Right ventricle myocardium superior (tissue), 1 donor: ENCODE measurements at places on chromosomes 1 and 21.

- no peak for DNase-seq
Measured at GRCh38 chr1:34520111-34520510, 234.7 kb upstream of the GJB5 start.

- DNase-seq: no peak
Measured at GRCh38 chr1:196180847-196181593, 427.2 kb downstream of the KCNT2 start.

- no peak for DNase-seq
Measured at GRCh38 chr1:187157552-187157951, 328.8 kb downstream of the PLA2G4A start.

DNA sequence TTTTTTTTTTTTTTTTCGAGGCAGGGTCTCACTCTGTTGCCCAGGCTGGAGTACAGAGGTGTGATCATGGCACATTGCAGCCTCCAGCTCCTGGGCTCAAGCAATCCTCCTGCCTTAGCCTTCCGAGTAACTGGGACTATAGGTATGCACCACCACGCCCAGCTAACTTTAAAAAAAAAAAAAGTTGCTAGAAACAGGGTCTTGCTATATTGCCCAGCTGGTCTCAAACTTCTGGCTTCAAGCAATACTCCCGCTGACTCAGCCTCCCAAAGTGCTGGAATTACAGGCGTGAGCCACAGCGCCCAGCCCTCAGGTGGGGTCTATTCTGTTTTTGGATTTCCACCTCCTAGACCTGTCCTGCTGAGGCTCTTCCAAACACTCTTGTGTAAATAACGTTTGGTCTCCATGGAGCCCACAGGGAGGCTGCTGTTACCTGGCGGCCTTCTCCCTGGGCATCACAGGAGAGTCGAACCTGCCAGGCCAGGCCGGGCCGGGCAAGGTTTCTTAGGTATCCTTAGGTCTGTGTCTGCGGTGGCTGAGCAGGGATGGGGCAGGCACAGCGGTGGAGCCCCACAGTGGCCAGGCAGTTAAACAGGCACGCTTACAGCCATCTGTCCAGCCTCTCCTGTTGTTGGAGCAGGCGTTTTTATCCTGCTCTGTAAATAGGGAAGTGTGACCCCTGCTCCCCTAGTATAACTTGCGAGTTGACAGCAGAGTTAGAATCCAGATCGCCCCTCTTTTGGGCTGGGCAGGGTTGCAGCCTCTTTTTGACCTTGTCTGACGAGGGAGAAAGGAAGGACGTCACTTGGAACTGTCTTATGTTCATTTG, 18.8 kb downstream of the PLEKHM2 start:
- DNase-seq: no peak

DNA sequence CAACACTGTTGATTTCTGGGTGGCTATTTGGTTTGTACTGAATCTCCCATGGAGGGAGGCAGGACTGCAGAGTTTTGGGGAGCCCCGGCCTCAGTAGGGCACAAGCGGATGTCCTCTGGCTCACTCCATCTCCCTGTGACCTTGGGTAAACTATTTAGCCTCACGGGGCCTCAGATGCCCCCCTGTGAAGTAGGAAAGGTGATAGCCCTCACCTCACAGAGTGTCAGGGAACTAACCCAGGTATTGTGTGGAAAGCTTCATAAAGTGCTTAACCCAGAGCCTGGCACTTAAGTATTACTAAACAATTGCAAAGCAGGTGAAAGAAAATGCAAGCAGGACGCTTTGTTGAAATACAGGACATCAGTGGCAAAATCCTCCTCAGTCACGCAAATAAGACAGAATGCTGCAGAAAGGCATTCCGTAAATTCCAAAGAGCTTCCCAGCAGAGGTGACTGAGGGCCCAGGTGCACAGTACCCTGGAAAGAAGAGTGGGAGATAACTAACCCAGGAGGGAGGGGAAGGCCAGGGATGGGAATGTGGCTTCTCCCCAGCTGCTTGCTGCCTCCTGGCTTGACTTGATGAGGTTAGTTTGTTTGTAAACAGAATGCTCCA, 436.3 kb downstream of the PRDM2 start:
- no peak for DNase-seq

DNA sequence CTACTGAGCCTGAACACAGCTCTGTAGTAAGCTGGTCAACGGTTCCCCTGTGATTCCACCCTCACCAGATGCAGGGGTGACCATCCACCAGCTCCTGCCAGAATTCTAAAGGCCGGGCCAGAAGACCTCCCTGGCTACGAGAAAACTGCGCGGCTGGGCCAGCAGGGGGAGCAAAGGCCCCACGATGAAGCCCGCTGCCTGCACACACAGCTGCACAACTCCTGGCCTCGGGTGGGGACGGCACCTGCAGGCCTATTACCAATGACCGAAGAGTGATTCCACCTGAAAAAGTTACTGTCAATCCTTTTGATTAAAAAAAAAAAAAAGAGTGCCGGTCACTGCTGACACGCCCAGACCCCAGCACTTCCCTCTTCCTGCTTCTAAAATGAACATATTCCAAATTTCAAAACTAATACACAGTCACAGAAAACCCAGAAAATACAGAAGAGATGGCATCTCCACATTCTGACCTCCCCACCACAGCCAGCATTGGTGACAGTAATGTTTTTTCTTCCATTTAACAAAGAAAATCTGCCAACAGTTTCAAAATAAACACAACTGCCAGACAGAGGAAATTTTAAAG, 49.8 kb upstream of the RIPK4 start:
- DNase-seq: peak; percentile 70
